Muscle of leg (tissue), 16 donors: ENCODE measurements at places on chromosomes 1 and 21. TPM values are rescaled to one million over a fixed set of nuclear protein-coding genes. Genes with fewer than 3 reads are reported as not detected.

GRCh38 chr1:117044217-117044616 lies 15.9 kb upstream of the TTF2 start:
- no peak for DNase-seq

DNA sequence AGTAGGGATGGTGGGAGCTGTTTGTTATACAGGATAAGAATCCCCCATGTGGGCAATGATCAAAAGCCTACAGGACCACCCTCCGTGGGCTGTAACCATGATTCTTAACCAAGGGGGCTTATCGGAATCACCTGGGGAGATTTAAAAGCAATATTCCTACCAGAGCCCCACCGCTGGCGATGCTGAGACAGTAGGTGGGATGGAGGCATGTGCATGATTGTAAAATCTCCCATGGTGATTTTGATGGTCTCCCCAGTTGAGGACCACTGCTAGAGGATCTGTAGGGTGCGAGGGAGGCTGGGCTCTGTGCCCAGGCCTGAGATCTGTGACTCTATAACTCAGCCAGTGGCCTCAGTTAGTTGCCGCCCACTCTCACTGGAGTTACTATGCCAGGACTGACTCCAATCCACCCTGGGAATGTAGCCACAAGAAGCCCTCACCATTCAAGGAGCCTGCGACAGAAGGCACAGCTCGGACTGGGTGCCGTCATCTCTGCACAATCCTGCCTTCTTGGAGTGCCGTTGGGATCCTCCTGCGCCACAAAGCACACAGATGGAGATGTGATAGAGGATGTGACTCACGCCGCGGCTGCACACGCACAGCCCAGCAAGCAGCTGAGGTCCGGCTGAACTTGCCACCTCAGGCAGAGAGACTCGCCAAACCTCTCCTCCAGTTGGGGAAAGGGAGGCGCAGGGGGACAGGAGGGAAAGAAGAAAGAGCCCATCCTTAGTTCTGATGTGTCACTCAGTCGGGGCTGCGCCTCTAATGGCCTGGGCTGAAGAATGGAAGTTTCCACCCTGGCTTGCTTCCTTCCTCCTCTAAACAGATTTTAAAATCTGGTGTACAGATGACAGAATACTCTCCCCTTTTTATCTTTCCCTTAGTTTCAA lies 26.5 kb downstream of the AKNAD1 start:
- peak; percentile 95 for DNase-seq

- DNase-seq: no peak
Measured at GRCh38 chr1:182301026-182301436, 90.6 kb downstream of the GLUL start.

DNA sequence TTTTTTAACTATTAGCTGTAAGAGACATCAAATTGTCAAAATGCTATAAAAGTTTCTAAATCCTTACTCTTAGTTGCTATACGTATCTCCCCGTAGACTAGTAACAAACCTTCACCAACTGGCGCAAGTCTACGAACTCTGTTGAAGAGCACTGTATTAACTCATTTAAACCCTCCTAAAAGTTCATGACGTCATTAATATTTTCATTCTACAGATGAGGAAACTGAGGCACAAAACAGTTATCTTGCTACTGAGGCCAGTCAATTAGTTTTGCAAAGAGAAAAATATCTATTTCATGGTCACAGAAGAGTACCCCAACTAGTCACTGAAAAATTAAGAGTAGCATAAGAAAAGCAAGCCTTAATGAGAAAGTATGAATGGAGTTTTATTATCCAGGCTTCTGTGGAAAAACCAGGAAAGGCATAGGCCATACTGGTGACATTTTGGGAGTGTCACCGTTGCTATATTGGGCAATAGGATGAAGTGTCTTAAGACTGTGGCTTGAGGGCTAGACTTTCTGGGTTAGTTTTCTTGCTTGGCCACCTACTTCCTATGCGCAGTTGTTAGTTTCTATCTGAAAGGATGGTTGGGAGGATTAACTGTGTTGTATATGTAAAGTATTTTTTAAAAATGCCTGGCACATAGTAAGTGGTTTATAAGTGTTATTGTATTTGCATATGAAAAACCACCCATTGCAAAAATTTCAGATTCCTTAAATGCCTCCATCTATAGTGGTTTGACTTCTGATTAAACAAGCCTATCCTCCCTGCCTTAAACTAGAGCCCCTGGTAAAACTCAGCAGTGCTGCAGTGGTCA lies 52.4 kb upstream of the SYT14 start:
- no peak for DNase-seq

DNA sequence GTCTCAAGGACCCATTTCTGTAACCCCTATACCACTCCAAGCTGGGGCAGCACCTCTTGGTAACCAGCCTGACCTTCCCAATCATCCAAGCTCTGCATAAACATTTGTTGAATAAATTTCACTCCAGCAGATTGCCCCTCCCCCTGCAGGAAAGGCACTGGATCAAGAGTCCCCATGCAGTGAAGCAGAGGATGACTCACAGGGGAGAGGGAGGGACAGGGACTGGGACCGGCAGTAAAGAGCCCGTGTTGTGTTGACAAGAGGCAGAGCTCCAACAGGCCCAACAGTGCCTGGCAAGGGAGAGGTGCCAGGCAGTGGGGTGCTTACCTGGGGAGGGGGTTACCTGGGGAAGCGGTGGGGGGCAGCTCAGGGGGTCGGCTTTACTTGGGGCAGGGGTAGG lies 32.3 kb downstream of the SLC9A1 start:
- no peak for DNase-seq

- no peak for DNase-seq
Measured at GRCh38 chr1:24022581-24023361, 42.6 kb upstream of the SRSF10 start.

Gene CLCA4
- polyA plus RNA-seq: not detected

Gene SPATA45
- not detected for polyA plus RNA-seq
